ENCODE measurements at places on chromosomes 3 and 15.

DNA sequence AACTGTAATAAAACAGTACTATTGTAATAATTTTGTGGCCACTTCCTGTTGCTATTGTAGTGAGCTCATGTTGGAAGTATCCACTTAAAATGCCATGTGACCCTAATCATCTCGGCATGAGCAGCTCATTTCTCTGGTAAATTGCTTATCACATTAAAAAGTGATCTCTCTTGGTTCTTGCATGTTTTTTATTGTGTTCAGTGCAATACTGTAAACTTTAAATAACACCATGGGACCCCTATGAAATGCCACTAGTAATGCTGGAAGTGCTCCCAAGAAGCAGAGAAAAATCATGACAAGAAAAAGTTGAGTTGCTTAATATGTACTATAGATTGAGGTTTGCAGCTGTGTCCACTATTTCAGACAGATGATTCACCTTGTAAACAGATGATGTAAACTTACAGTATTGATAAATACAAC lies 45.6 kb downstream of the NMD3 start:
- DNase-seq: peak; percentile 37

GRCh38 chr15:89203705-89204273 lies 17.6 kb downstream of the RLBP1 start:
- no peak for DNase-seq

GRCh38 chr3:156509189-156510174 lies 45.4 kb downstream of the SSR3 start:
- peak; percentile 76 for DNase-seq

- DNase-seq: no peak
Measured at GRCh38 chr15:28096670-28097431, 2.3 kb downstream of the OCA2 start.

GRCh38 chr3:143613226-143613625 lies 235.0 kb downstream of the SLC9A9 start:
- DNase-seq: no peak

DNA sequence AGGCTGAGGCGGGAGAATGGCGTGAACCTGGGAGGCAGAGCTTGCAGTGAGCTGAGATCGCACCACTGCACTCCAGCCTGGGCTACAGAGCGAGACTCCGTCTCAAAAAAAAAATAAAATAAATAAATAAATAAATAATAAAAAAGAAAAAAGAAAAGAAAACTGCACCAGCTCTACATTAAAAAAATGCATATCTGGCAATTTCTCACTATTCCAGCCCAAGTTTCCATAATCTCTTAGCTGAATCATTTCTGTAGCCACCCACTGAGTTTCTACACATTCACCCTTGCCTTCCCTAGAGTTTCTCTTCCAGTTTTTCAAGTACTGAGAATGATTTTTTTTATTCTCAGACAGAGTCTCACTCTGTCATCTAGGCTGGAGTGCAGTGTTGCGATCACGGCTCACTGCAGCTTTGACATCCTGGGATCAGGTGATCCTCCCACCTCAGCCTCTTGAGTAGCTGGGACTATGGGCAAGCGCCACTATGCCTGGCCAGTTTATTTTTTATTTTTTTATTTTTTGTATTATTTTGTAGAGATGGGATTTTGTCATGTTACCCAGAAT lies 24.5 kb upstream of the SLC7A14 start:
- no peak for DNase-seq

DNA sequence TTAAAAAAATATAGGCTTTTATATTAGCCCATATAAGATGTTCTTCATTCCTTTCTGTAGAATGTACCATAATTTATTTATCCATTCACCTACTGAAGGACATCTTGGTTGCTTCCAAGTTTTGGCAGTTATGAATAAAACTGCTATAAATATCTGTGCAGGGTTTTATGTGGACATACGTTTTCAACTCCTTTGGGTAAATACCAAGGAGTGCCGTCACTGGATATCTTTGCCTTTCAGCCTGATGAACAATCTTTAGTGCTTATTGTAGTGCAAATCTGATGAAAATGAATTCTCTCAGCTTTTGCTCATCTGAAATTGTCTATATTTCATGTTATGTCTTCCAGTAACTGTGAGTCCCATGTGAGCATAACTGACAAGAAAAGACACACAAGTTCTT lies 26.6 kb upstream of the BLM start:
- DNase-seq: no peak

DNA sequence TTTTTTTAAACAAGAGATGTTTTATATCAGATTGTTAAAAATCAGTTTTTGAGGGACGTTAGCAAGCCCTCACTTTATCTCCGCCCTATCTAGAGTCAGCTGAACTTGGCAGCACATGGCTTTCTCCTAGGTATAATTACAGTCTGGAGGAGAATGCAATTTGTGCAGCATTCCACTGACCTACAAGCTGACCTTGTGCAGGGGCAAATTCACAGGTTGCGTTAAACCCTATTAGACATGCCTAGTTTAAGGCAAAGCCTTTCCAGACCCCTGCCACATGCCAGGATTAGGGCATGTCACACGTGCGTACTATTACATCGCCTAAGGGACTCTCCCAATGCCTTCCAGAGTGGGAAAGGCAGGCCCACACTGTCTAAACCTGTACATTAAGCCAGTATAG lies 224.0 kb downstream of the GREM1 start:
- no peak for DNase-seq

DNA sequence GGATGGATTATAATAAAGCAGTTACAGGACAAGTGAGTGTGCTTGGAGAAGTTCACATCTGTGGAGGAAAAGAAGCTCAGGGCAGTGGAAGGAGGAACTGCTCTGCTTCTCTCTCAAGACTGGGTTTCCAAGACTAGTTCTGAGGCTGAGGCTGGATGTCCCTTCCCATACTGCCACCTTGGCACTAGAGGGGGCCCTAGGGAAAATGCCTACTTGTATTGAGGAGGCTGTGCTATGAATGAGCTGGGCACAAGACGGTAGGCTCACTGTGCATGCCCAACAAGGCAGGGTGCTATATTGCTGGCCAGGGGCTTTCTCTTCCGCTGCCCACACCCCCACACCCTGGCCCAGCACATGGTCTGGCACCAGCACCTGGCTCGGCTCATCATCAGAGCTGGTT lies 65.2 kb downstream of the SLCO2A1 start:
- DNase-seq: no peak

DNA sequence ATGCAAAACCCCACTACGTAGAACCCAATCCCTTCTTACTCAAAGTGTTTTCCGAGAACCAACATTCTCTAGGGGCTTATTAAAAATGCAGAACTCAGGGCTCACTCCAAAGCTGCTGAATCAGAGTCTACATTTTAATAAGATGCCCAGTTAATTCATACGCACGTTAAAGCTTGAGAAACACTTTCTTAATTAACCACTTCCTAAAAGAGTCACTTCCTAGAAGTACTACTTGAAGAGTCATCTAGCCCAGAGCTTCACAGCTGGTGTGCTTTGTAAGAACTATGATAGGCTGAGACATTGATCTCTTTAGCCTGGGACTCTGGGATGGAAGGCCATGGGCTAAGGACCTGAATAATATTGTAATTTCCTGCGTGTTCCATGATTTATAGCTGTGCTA lies 9.0 kb downstream of the COL6A5 start:
- no peak for DNase-seq

DNA sequence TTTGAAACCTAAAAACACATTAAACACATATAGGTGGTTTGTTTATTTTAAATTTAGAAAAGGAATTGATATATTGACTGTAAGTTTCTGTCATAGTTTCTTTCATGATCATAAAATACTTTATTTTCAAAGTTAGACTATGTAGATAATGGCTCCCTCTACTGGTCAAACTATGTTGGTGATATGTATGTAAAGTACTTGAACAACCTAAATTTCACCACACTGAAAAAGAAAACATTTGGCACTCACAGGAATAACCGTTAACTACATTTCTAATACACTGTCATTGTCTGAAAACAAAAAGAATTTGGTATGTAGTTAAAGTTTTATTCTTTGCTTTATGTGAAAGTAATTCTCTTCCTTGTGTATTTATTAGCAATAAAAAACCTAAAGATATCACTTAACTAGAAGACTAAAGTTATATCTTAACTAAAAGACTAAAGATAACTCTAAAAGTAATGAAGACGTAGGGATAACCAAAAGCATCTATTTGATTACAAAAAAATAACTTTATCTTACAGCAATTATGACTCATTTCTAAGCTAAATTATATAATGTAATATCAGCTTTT lies 427.5 kb downstream of the VGLL3 start:
- DNase-seq: peak; percentile 31

DNA sequence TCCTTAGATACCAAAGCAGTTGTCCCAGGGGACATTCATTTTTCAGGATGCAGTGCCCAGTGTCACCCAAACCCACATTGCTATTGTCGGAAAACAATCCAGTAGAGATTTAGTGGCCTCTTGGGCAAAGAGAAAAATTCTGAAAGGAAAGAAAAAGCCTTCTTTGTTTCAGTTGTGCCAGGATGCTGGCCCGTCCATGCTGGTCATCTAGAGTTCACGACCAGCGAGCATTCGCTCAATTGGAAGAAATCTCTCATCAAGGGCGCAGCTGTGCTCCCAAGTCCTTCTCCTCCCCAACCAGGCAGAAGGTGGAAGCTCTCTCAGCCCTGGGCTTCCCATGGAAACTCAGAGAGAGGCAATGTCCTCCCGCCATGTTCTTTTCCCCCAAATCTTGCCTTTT lies 123.7 kb downstream of the MTHFS start:
- no peak for DNase-seq

DNA sequence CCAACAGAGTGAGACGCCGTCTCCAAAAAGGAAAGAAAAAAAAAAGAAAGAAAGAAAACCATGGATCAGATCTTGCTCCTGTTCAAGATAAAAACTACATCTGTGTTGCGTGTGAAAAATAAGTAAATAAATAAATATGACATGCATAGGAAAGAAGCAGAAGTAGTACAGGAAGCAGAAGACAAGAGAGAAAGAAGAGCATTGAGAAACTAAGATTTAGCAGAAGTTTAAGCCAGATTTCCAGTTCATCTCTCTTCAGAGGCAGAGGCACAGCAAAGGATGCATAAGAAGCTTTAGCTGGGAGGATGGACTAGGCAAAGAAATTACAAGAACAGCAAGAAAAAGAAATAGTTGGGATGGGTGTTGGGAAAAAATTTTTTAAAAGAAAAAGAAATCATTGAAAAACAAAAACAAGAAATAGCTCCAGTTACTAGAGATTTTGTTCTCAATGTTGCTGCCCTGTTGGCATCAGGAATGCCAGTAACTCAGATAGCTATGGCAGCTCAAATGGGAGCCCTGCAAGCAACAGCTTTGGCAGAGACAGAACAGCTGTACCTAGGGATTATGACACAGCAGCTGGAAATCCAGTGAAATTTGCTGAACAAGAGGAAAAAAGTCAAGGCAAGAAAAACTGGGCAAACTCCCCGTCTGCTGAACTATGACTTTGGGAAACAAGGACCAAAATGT lies 17.3 kb downstream of the AP3S2 start:
- DNase-seq: no peak

- no peak for DNase-seq
Measured at GRCh38 chr3:15460891-15461531, 33.6 kb downstream of the EAF1 start.

- no peak for DNase-seq
Measured at GRCh38 chr3:9583371-9583770, 29.7 kb upstream of the LHFPL4 start.

DNA sequence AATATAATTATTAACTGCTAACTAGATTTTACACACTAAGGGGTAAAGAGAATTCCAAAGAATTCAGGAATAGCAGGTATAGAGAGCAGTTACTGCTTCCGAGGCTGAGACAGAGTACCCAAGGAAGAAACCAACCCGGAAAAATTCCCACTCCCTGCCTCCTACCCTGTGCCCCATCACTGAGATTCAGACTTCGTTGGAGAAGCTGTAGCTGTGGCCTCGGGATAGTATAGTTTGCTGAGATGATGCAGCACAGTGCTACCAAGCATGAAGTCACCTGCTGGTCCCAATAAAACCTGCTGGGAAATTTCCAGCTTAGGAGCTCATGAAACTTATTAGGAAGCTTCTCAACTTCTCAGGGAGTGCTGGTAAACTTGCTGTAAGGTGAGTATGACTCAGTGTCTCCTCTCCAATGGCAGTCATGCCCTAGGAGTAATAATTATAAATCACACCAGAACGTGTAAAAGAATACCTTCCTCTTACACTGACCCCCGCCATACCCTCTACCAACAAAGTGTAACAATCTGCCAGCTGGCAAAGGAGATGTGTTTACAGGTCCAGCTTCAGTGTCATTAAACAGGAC lies 215.2 kb upstream of the ROBO2 start:
- no peak for DNase-seq

- DNase-seq: no peak
Measured at GRCh38 chr3:40292637-40293349, 16.7 kb upstream of the EIF1B start.

- DNase-seq: no peak
Measured at GRCh38 chr15:31344266-31344665, 17.6 kb downstream of the KLF13 start.

GRCh38 chr15:78018946-78019644 lies 58.4 kb downstream of the TBC1D2B start:
- DNase-seq: no peak

DNA sequence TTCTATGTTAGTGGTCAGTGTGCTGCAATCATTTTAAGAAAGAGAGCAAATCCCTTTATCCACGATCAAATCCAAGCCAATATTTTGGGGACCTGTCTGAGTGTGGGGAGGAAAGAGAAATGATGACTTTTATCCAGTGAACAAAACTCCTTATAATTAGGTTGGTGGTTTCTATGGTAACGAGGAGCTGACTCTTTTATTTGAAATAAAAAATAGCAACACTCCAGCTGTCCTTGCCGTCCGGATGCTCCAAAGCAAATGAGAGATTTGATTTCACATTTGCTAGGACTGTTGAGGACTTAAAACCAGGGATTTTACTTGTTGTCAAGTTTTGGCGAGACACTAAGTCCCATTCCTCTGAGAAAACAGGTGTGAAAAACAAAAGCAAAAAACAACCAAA lies 154.0 kb upstream of the PRICKLE2 start:
- no peak for DNase-seq

GRCh38 chr3:114700637-114701234 lies 406.9 kb downstream of the TIGIT start:
- DNase-seq: no peak

- no peak for DNase-seq
Measured at GRCh38 chr15:90074916-90075315, 27.4 kb downstream of the IDH2 start.

GRCh38 chr15:47726399-47726823 lies 9.1 kb downstream of the SEMA6D start:
- no peak for DNase-seq

DNA sequence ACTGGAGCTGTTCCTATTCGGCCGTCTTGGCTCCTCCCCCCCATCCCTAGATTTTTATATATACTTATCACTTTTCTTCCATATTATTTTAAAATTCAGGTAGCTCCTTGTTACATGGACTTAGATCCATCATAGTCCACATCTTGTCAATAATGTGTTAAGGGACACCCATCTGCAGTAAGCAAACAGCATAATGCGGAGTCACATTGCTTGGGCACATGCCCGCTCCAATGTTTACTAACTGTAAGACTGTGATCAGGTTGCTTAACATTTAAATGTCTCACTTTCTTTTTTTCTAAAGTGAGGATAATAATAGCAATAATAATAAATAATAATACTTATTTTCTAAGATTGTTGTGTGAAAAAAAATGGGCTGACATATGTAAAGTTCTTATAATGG lies 303.2 kb upstream of the SOX14 start:
- DNase-seq: peak; percentile 34

GRCh38 chr3:105915524-105915923 lies 46.7 kb upstream of the CBLB start:
- no peak for DNase-seq

Data from NCI-H1105 treated with DMSO at 0.1 percent for 48 hours (cell line).